Progenitor cell of endocrine pancreas (in vitro differentiated cells): ENCODE measurements at places on chromosomes 4 and X. TPM values are rescaled to one million over a fixed set of nuclear protein-coding genes. Genes with fewer than 3 reads are reported as not detected.
A peak's percentile ranks its signal among the peaks of the same experiment; 100 is the strongest.

- H3K4me3 ChIP-seq: no peak overlapping the region
- no peaks in the 10 kb centered on the region for H3K27me3 ChIP-seq
- peak overlapping the region; percentile 43 for H3K27ac ChIP-seq
- no peak for DNase-seq
- no peaks in the 10 kb centered on the region for H3K36me3 ChIP-seq
- H3K4me1 ChIP-seq: peaks cover 2% of the 10 kb centered on the region
These were observed 94.5 kb downstream of the ANXA3 start for GRCh38 chr4:78645853-78646757.

- H3K27me3 ChIP-seq: peaks cover 8% of the 10 kb centered on the region
- no peaks in the 10 kb centered on the region for H3K36me3 ChIP-seq
- H3K4me3 ChIP-seq: no peak overlapping the region
- peaks cover 4% of the 10 kb centered on the region for H3K4me1 ChIP-seq
- H3K27ac ChIP-seq: no peak overlapping the region
- DNase-seq: no peak
These were observed 25.3 kb upstream of the SOD3 start for GRCh38 chr4:24770032-24770584.

DNA sequence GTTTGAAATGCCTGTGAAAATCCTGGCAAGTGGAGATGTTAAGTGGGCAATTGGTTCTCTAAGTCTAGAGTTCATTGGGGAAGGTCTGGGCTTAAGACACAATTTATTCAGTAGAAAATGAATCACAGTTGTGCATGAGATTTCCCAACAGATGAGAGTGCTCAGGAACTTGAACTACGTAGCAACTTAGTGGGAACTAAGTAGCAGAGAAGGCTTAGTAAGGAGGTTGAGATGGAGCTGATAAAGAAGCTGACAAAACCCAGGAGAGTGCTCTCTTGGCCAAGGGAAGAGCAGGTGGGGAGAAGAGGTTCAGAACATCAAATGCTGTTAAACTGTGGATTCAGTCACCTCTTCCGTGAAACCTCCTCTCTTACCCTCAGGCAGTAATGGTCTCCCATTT is 33.0 kb downstream of the AFF1 start:
- H3K4me1 ChIP-seq: peaks cover 28% of the 10 kb centered on the region
- no peaks in the 10 kb centered on the region for H3K27me3 ChIP-seq
- H3K4me3 ChIP-seq: no peak overlapping the region
- no peaks in the 10 kb centered on the region for H3K36me3 ChIP-seq
- no peak for DNase-seq
- H3K27ac ChIP-seq: no peak overlapping the region

DNA sequence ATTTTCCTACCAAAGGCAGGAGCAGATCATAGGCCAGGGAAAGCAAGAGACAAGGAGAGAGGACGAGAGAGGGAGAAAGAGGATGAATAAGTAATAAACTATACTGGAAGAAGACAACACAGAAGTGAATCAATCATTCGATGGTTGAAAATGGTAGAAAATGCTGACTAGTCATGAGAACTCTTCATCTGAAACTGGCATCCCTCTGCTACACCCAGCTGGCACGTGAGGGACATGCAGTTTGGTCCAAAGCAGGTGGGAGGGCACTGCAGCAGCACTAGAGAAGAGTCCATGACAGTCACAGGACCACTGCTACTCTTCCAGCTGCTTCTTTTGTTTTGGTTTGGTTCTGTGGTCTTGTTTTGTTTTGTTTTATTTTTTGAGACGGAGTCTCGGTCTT is 74.1 kb downstream of the AFAP1 start:
- H3K4me3 ChIP-seq: no peak overlapping the region
- H3K27me3 ChIP-seq: no peaks in the 10 kb centered on the region
- peaks cover 36% of the 10 kb centered on the region for H3K36me3 ChIP-seq
- H3K4me1 ChIP-seq: peaks cover 17% of the 10 kb centered on the region
- peak overlapping the region; percentile 14 for H3K27ac ChIP-seq
- no peak for DNase-seq

CACNA1F gene
- 0.19 and 0.64 TPM in 2 replicates for total RNA-seq

UGT2B10 gene
- total RNA-seq: not detected in 2 replicates

CD99 gene
- 328 and 362 TPM in 2 replicates for total RNA-seq
